Ureter (tissue), 1 donor: ENCODE measurements at places on chromosomes 6 and 20.

DNA sequence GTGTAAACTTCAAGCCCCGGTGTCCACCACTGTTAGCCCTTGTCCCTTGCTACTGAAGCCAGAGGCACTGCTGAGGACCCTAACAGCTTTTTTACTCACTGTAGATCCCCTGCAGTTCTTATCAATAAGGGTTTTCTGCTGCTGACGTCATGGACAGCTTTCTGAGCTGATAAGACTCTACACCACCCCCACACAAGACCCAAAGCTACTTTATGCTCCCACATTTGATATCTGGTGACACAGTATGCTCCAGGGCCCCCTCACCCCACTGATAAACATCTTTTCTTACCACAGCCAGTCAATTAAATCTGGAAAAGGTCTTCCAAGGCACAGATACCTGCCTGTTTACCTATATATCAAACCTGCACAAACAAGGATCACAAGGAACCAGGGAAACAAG, 65.3 kb downstream of the NUS1 start:
- no peak for DNase-seq

DNA sequence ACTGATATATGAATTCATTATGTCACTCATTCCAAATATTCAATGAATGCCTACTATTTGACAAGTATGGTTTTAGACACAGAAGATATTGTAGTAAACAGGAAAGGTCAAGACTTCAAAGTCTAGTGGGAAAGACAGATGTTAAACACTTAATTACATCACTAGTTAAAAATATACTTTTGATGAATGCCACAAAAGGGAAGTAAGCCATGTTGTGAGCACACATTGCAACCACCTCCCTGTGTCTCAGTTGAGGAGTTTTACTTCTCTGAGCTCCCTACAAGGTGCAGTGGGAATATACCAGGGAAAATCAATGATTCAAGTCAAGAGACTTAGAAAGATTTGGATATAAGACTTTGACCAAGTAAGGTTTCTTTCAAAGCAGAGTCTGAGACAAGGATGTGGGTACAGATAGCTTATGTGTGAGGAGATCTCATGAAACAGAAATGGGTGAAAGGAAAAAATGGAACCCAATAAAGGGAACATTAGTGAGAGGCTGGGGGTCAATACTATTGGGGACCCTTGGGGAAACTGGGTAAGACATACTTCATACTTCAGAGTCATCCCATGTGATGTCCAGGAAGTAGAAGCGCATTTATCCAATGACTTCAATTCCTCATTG, 503.7 kb downstream of the KIF16B start:
- no peak for DNase-seq

DNA sequence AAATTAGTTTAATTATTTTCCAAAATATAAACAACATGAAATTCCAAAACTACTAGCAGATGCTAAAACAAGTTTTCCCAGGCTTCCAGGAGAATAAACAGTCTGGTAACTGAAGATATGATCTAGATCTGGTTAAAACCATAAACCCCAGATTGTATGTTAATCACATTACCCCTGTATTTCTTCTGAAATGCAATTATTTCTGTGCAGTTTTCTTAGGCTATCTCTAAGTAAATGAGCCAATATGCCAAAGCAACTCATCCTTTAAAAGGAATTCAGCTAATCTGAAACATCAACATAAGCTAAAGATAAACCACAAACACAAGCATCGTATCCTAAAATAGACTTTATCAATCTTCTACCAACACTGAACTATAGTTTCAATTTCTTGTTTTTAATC, 44.6 kb upstream of the SENP6 start:
- no peak for DNase-seq

- no peak for DNase-seq
Observed at GRCh38 chr20:14583413-14583812, 246.0 kb upstream of the FLRT3 start.

DNA sequence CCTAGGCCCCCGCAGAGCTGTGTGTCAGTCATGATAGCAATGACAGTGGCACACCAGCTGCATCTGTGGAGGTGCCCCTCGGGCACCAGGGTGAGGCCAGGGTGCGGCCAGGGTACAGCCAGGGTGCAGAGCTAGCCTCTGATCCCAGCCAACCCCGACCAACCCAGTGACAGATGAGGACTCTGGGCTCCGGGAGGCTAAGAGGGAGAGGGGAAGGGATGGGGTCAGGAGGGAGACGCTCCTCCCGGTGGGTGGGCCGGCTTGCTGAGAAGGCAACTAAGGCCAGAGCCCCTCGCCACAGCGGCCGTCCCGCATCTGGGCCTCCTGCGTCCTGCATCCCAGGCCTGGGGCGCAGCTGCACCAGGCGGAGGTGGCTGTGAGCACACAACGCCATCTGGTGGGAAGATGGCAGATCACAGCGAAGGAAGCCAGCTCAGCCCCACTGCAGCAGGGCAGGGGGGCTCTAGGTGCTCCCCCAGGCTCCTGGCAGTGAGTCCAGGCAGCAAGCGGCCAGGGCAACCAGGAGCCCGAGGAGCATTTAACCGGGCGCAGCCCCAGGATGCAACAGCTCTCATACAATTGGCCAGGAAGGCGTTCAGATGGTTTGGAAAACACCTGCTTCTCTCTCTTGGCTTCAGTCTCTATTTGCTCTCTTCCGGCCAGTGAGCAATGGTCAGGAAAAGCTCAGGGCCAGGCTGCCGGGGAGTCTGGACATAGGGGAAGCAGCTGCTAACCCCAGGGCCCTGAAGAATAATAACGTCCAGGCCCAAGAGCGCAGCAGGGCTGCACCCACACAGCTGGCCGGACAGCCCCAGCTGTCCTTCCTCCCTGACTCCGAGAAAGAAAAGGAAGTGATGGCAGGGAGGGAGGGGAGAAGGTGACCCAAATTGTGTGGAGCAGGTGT, 169.4 kb downstream of the TAF4 start:
- no peak for DNase-seq

- DNase-seq, result no peak
Observed at GRCh38 chr6:116382587-116382986, 11.8 kb downstream of the DSE start.

GRCh38 chr20:50070361-50070760, 42.6 kb downstream of the UBE2V1 start:
- DNase-seq, result no peak

DNA sequence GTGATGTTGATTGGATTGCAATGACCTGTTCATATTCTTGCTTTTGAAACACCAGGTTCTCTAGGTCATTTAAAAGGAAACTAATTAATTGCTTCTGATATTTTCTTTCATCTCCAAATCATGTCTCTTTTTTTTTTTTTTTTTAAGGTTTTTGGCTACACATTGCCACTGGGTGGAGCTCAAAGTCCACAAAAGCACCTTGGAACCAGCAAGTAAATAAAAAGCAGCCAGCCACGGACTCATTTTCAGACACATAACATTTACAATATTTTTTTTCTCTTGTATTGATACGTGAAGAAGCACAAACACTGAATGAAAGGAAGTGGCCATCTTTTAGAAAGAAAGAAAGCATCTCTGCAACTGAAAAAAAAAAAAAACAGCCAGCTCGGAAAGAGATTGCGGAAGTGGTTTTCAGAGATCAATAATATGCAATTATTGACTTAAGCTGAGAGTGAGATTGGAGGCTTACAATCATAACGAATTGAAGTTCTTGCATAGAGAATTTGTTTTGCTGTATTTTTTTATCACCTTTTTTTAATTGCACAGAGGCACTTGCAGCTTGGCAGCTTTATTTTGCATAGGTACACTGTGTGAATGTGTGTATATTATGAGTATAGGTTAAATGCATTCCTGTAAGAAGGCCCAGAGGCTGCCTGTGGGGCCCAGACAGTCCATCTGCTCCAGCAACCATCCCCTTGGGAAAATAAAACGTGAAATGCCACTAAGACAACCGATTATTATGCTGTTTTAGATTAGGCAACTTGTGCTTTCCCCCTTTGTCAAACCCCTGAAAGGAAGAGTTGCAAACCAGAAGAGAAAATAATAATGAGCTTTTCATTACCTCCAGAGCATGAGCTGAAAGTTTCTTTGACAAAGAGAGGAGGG, 28.2 kb downstream of the CGA start:
- DNase-seq, result no peak

- DNase-seq, result no peak
Observed at GRCh38 chr20:62732031-62732760, 23.6 kb downstream of the NTSR1 start.

GRCh38 chr6:99821164-99821563, 172.9 kb downstream of the MCHR2 start:
- DNase-seq, result no peak

- no peak for DNase-seq
Observed at GRCh38 chr6:14721103-14721758, 524.6 kb upstream of the JARID2 start.

DNA sequence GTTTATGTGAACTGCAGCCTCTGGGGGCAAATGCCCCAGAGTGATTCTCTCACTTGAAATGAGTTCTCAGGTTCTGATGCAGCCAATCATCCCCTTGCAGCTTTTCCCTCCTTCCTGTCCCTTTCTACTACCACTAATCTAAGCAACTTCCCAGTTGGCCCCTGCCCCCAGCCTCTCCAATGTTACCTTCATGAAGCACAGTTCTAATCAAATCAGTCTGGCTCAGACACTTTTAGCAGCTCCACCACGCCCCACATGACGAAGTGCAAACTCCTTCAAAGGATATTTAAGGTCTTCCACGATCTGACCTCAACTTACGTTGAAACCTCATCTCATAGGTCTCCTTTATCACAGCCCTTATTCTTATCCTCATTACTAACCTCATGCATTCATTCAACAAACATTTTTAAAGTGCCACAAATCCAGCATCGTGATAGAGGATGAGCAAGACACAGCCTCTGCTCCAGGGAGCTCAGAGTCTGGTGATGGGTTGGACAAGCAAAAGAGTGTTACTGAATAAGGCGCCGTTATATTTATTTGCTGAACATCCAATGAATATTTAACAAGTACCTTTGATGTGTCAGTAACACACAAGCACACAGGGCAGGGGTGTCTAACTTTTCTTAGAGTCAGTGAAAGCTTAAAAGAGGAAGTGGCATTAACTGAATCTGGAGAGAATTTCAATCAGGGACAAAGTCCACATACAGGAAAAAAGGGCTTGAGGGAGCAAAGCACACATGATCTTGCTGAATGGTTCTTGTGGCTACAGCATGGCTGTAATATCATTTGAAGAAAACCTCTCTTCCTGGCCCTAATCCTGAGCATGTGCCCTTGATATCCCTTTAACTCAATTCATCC, 20.4 kb upstream of the DTNBP1 start:
- no peak for DNase-seq

- DNase-seq, result no peak
Observed at GRCh38 chr6:136767570-136768309, 24.5 kb downstream of the MAP3K5 start.
